Cardiac ventricle fibroblast (primary cell): ENCODE measurements at places on chromosomes 5 and 9. TPM values are rescaled to one million over a fixed set of nuclear protein-coding genes. Genes with fewer than 3 reads are reported as not detected.

BTNL3 gene
- not detected in 2 replicates for total RNA-seq

ANKRD18B gene
- total RNA-seq: not detected in 2 replicates

SH3RF2 gene
- not detected in 2 replicates for total RNA-seq

PKN3 gene
- total RNA-seq: 1.2 and 1.3 TPM in 2 replicates

APBA1 gene
- total RNA-seq: 1.7 and 2.4 TPM in 2 replicates

KDM3B gene
- 27.9 and 28.0 TPM in 2 replicates for total RNA-seq

NR2F1 gene
- total RNA-seq: 43.0 and 45.7 TPM in 2 replicates

LCN9 gene
- not detected in 2 replicates for total RNA-seq

C1QTNF2 gene
- not detected in 2 replicates for total RNA-seq

NRG2 gene
- 0.05 and 0.12 TPM in 2 replicates for total RNA-seq

KIAA1191 gene
- 44.6 and 52.2 TPM in 2 replicates for total RNA-seq

RAPGEF6 gene
- total RNA-seq: 6.5 and 10.6 TPM in 2 replicates

IFNA2 gene
- total RNA-seq: not detected in 2 replicates

ISOC1 gene
- 15.6 and 20.4 TPM in 2 replicates for total RNA-seq

DPP7 gene
- total RNA-seq: 97.4 and 113 TPM in 2 replicates

ZNF618 gene
- total RNA-seq: 7.1 and 8.0 TPM in 2 replicates

CDH12 gene
- not detected in 2 replicates for total RNA-seq

SLC27A6 gene
- total RNA-seq: 1.6 TPM in 1 of 2 replicates, not detected in the other

ELAVL2 gene
- total RNA-seq: 0.12 TPM in 1 of 2 replicates, not detected in the other

PCDHGA7 gene
- total RNA-seq: 9.9 and 10.7 TPM in 2 replicates

SLC45A2 gene
- total RNA-seq: not detected in 2 replicates

SAXO1 gene
- 0.20 and 3.6 TPM in 2 replicates for total RNA-seq

PCDHGB3 gene
- 3.2 and 3.8 TPM in 2 replicates for total RNA-seq
